HTR-8/SVneo (cell line): ENCODE measurements at places on chromosomes 2 and 18.

GRCh38 chr18:59564561-59564960 lies 132.7 kb downstream of the CCBE1 start:
- no peak for DNase-seq

GRCh38 chr18:76914314-76914713 lies 92.0 kb downstream of the ZNF236 start:
- DNase-seq = no peak

- no peak for DNase-seq
Measured at GRCh38 chr2:76953733-76954347, 568.3 kb downstream of the LRRTM4 start.

GRCh38 chr18:65146482-65147021 lies 604.3 kb upstream of the CDH7 start:
- DNase-seq = no peak

- no peak for DNase-seq
Measured at GRCh38 chr2:64686283-64686956, 32.7 kb upstream of the SERTAD2 start.

- DNase-seq = no peak
Measured at GRCh38 chr2:14530506-14530905, 102.0 kb upstream of the LRATD1 start.

GRCh38 chr18:39259736-39260135 lies 1694.1 kb upstream of the CELF4 start:
- DNase-seq = no peak

DNA sequence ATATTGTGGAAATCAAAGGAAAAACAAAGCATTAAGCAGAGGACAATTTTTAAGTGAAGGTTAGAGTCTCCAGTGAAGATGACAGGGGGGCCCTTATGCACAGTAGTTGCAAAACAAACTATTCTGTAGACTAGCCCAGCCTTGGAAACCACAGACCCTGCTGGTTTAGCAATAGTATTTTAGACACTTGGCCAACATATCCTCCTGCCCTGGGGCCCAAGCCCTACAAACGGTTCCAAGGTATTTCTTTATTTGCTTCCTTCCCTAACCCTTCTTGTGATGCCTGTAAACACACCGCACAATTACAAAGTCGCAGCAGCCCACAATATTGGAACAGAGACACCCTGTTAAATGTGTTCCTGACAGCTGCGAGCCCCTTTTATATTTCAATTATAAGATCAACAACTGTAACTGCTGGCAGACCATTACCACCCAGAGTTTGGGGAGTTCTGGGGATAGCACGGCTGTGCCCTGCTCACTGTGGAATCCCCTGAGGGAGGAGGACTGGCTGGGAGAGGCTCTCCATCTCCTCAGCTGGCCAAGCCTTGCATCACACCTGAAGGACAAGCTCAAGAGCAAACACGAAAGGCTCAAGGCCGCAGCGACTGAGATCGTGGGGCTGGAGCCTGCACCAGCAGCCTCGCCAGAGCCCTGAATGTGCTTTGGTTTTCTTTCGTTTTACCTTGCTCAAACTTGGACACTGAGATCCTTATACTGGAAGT lies 282.2 kb upstream of the ATP5MC3 start:
- DNase-seq = no peak

DNA sequence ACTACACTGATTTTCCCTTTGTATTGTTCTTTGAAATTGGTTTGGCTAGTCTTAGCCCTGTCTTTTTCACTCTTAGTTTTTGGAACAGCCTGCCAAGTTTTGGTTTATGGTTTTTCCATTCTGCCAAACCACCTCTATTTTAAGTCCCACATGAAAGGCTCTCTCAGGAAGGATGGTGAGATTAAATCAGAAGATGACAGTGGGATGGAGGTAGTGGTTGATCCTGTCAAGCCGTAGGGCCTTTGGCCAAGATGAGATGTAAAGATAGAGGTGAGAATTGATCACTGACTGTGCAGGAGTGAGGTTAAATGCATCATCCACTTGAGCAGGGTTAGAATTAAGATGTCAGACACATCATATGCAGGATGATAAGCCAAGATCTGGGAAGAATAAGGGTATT lies 948.5 kb downstream of the SLC4A3 start:
- no peak for DNase-seq

DNA sequence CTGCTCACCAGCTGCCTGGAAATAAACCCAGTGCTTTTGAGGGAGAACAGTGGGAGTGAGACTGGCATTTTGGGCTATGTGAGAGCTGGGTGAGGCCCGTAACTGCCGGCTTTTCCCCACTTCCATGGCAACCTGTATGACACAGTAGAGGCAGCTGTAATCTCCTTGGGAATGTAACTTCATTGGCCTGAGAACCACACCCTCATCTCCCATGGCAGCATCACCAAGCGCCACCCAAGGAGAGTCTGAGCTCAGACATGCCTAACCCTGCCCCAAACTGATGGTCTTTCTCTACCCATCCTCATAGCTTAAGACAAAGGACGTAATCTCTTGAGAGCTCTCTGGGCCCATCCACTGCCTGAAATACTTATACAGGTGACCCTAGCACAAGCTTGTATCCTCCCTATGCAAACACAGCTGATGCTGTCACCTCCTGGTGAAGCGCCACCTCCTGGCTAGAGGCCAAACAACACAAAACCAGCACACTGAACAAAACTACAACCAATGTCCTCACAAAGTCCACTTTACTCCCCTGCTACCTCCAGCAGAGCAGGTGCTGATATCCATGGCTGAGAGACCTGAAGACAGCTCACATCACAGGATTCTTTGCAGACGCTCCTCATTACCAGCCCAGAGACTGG lies 763.4 kb upstream of the NRXN1 start:
- no peak for DNase-seq

DNA sequence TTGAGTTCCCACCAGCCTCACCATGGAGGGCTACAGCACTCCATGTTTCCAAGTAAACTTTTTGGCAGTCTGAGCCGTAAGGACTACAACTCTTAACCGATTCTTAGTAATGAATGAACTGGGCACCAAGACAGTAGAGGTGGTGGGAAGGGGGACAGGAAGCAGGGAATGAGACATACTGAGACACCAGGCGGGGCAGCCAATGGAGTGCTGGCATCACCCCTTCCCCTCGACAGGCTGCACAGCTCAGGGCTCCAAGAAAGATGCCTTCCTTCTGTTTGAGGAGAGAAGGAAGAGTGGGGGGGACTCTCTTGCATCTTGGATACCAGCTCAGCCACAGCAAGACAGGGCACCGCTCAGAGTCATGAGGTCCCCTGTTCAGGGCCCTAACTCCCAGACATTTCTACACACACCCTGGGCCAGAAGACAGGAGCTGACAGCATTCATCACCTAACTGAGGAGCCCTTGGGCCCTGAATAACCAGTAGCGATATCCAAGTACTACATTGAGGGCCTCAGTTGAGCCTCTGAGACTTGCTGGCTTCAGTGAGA lies 45.2 kb downstream of the USP34 start:
- DNase-seq = no peak

- DNase-seq = no peak
Measured at GRCh38 chr18:58396966-58397365, 231.9 kb downstream of the ALPK2 start.

DNA sequence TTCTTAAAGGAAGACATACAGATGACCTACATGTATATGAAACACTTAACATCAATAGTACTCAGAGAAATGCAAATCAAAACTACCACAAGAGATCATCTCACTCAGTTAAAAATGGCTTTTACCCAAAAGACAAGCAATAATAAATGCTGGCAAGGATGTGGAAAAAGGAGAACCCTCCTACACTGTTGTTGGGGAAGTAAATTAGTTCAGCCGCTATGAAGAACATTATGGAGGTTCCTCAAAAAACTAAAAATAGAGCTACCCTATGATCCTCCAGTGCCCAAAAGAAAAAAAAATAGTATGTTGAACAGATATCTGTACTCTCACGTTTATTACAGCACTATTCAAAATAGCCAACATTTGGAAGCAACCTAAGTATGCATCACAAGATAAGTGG lies 1579.4 kb upstream of the TMEFF2 start:
- DNase-seq = no peak

GRCh38 chr18:8912348-8913326 lies 189.9 kb upstream of the NDUFV2 start:
- no peak for DNase-seq

DNA sequence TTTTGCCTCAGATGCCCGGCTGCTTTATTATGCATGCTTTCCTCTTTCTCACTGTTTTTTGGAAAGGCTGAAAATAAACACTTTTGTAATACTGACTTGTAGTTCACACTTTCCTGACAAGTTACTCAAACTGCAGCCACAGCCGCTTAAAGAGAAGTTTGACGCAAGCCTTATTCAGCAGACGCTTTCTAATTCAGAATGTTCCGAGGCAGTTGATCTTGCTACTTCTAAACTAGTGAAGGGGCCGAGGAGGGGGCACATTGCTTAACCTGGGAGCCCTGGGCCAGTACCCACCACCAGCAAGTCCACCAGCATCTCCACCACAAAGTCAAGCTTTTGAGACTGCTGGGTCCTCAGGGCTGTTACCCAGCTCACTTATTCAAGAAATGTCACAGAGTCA lies 71.8 kb upstream of the SPRED2 start:
- DNase-seq = no peak

GRCh38 chr18:54359233-54359632 lies 1.5 kb downstream of the C18orf54 start:
- no peak for DNase-seq

DNA sequence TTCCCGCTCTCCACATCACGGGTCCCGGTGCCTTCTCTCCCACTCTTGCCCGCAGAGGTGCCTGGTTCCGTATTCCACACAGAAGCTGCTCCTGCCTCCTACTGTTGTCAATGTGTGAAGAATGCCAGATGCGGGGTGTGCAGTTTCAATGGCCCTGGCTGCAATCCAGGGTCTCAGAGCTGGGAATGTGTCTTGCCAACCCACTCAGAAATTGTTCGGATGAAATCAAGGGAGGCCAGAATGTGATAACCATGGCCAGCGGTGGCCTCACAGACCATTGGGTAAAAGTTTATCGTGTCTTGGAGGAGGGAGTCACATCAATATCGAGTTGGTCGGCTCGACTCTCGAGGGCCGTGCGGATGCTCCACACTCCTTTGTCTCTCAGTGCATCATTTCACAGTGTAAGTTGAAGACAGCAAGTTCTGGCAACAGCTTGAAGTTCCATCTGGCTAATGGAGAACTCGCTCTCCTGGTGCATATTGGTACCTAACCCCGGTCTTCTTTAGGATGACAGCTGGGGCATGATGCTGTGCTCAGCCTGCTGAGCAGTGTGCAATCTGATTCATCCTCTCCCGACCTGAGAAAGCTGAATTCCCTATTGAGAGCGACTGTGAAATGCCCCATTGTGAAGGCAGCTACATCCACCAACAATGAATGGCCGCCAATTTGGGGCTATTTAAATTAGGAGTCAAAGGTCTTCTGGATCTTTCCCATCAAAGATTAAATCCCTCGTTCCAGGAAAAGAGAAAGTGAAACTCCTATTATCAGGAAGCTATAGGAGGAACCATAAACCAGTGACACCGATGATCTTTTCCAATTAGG lies 389.0 kb downstream of the SOX11 start:
- no peak for DNase-seq

- no peak for DNase-seq
Measured at GRCh38 chr2:57488061-57488460, 558.5 kb upstream of the VRK2 start.

- no peak for DNase-seq
Measured at GRCh38 chr2:156017341-156017885, 315.1 kb downstream of the NR4A2 start.

- DNase-seq = no peak
Measured at GRCh38 chr2:200225951-200226350, 80.5 kb upstream of the SPATS2L start.

GRCh38 chr2:183543731-183544130 lies 419.5 kb downstream of the NUP35 start:
- DNase-seq = no peak

GRCh38 chr18:62018034-62018758 lies 125.4 kb upstream of the RNF152 start:
- no peak for DNase-seq

- no peak for DNase-seq
Measured at GRCh38 chr18:74019864-74020263, 127.8 kb downstream of the FBXO15 start.

GRCh38 chr2:11647834-11648600 lies 22.0 kb downstream of the NTSR2 start:
- peak; percentile 26 for DNase-seq

- no peak for DNase-seq
Measured at GRCh38 chr2:151766437-151767153, 32.3 kb upstream of the NEB start.

DNA sequence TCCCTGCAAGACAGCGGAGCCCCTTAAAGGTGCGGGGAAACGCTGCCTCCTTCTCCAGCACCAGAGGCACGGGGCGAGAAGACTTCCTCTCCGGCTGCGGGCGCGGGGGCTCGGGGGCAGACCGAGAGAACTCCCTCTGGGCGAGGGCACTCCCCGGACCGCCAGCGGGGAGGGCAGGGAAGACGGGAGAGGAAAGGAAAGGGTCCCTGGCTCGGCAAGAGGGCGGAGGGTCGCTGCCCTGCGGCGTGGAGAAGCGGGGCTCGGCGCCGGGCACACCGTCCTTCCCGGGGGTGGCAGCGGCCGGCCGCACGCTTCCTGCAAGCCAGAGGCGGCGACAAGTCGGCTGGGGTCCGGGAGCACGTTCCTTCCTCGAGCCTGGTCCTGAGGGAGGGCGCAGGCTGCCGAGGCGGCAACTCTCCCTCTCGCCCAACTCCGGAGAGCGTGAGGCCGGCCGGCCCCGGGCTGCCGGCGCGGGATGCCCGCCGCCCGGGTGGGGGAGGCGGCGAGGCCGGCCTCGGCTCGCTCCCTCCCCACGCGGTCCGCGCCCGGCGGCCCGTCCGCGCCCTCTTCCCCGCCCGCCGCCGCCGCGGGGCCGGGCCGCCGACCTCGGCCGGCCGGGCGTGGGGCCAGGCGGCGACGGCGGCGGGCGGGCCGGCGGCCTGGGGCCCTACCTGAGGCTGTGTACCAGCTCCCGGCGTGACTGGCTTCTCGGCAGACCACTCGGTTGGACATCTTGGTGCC lies 1.1 kb downstream of the MEMO1 start:
- DNase-seq = no peak

GRCh38 chr2:125095826-125096225 lies 1070.7 kb downstream of the CNTNAP5 start:
- DNase-seq = no peak

GRCh38 chr2:217108575-217109027 lies 248.7 kb upstream of the TNP1 start:
- no peak for DNase-seq

GRCh38 chr2:6927186-6927585 lies 10.0 kb downstream of the RNF144A start:
- no peak for DNase-seq

GRCh38 chr2:234821946-234822475 lies 129.8 kb upstream of the SH3BP4 start:
- no peak for DNase-seq

DNA sequence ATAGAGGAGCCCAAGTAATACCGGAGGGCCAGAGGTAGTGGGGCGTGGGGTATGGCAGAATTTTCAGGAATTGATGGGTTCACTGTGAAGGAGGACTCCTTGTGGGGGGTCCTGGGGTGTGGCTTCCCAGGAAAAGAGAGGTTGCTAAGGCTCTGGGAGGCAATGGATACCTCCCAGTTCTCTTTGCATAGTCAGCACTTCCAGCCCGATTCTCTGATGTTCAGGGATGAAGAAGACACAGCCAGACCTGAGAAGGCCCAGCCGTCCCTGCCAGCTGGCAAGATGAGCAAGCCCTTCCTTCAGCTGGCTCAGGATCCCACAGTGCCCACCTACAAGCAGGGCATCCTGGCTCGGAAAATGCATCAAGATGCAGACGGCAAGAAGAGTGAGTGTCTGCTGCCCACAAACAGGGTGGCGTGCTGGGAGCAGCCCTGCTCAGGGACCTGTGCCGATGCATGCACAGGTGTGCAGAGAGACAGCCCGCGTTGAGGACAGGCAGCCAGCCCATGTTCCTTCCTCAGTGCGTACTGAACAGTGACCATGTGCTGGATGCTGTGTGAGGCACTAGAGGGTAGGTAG lies 22.2 kb downstream of the PSD4 start:
- no peak for DNase-seq

GRCh38 chr18:45014047-45014501 lies 333.4 kb downstream of the SETBP1 start:
- peak; percentile 5 for DNase-seq
